Osteoblast (primary cell): ENCODE measurements at places on chromosomes 6 and 20. TPM values are rescaled to one million over a fixed set of nuclear protein-coding genes. Genes with fewer than 3 reads are reported as not detected.

DNA sequence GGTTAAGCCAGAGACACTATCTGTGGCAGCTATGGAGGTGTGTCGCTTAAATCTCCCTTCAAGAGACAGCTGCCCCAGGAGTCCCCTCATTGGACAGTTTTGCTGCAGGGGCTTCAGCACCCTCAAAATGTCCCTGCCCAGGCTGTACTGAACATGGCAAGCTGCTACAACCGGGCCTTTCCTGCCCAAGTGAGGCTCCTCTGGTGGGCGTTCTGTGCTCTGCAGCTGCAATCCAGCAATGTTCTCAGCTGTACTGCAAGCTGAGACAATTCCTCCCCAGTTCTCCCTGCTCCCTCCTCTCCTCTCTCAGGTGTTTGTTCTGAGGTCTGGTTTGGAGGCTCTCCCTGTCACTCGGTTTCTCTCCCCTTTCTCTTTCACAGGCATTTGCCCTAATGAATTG lies 190.8 kb upstream of the LAMP5 start:
- DNase-seq, result peak; percentile 22

DNA sequence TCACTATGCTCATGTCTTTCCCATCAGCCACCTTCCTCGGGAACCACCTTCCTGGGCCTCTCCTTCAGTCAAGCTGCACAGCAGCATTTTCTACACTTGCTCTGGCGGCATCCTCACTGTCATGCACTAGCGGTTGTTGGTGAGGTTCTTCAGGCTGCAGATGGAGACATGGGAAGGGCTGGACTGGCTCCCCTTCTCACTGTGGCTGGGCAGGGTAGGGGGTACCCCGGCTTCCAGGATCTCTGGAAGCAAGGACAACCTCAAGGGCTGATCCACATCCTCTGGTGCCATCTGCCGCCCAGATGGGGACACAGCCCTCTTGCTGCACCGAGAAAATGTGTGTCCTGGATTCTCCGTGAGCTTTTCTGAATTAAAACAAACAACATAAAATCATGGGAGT lies 180.1 kb upstream of the RNF24 start:
- no peak for DNase-seq

DNA sequence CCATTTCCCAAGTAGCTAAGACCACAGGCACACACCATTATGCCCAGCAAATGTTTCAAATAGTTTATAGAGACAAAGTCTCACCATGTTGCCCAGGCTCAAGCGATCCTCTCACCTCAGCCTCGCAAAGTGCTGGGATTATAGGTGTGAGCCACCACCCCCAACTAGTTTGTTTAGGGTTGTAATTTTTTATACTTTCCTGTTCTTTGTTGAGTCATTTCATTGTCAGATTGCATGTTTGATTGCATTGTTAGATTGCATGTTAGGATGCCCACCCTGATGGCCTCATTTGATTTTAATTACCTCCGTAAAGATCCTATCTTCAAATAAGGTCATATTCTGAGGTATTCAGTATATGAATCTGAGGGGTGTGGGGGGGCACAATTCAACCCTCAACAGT lies 73.3 kb upstream of the SASH1 start:
- DNase-seq, result no peak

The RAET1L gene
- not detected in 2 replicates for total RNA-seq

GRCh38 chr6:168371618-168371980 lies 52.0 kb upstream of the DACT2 start:
- DNase-seq, result no peak

GRCh38 chr6:2770171-2770570 lies 5.0 kb downstream of the WRNIP1 start:
- no peak for DNase-seq
